ENCODE measurements at places on chromosomes 12 and 14.

DNA sequence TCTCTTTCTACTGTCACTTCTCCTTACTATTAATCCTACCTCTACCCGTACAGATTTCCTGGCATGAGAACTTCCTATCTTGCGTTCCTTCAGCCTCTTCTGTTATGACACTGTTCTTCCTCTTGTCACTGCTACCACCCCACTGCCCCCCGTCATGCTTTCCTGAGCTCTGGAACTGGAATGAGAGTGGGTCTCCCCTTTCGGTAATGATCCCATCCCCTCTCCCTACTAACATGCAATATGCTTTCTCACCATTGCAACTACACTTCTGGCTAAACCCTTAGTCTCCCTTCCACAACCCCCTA is 4.9 kb upstream of the AP1G2 start:
- no peak for DNase-seq

DNA sequence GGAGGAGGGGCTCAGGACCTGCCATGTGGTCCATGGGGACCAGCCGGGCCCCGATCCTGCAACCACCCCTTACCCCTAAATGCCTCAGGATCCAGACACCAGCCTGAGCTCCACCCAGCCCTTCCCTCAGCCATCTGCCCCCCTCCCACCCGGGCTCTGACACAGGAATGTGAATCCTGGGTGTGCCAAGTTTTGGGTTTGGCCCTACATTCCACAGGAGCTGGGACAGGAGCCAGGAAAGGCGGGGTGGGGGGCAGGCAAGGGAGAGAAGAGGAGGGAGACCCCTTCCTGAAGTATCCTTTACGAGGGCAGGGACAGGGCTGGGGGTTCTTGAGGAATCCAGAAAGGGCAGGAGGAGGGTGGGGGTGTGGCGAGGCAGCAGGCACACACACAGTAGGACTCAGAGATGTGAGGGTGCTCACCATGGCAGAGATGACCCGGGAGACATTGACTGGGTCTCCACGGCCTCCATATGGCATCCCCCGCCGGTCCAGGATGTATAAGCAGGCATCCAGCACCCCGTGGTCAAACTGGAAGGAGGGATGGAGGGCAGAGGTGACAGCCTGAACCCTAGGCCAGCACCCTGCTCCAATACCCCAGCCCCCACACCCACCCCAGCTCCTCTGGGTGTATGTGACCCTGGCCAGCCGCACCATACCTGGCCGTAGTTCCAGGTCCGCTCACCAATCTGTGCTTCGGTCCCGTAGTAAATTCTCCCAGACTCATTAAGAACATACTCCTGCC is 3.5 kb downstream of the TGM1 start:
- DNase-seq = no peak

DNA sequence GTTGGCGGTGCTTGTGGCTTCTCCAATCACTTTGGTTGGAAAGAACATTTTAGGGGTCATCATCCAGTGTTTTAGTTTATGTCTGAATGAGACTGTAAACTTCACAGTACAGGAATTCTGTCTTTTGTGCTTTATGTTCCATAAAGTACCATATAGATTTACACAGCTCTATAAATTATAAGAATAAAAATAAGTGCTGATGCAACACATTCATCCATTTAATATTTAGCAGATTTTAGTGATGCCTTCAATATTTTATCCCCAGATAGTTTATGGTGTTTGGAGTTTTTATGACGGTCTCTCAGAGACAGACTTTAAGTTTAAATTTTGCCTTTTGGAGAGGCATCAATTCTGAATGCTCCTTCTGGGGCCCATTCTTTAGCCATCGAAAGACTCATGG is 385.2 kb downstream of the ATP23 start:
- DNase-seq = no peak

- no peak for DNase-seq
Observed at GRCh38 chr14:96224480-96225096, 19.9 kb downstream of the BDKRB2 start.

GRCh38 chr14:22168092-22168955 is 420.7 kb downstream of the DAD1 start:
- DNase-seq = no peak

DNA sequence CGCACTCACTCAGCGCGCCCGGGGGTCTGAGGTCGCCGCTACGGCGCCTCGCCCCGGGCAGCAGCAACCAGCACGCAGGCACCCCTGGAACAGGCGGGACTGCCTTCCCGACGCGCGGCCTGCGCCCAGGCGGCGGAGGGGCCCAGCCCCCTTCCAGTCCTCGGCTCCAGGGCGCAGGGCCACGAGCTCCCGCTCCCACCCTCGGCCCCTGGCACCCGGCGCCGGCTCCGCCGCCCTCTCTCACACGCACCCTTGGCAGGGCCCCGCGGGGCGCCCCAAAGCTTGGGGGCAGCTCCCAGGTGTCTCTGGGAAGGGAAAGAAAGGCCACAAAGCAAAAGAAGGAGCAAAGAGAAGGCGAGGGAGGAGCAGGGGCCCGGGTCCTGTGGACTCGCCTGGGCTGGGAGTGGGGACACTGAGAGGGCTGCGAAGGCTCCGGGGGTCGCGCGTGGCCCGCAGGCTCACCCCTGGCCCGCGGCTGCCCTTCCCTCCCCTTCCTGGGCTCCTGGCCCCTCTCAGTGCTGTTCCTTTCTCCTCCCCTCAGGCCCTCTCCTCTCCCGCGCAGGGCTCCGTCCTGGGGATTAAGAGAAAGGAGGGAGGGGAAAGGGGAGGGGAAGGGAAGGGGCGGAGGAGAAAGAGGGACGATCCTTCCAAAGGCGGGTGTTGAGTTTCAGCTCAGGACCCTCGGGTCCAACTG is 907 bp upstream of the EFS start:
- DNase-seq = no peak

DNA sequence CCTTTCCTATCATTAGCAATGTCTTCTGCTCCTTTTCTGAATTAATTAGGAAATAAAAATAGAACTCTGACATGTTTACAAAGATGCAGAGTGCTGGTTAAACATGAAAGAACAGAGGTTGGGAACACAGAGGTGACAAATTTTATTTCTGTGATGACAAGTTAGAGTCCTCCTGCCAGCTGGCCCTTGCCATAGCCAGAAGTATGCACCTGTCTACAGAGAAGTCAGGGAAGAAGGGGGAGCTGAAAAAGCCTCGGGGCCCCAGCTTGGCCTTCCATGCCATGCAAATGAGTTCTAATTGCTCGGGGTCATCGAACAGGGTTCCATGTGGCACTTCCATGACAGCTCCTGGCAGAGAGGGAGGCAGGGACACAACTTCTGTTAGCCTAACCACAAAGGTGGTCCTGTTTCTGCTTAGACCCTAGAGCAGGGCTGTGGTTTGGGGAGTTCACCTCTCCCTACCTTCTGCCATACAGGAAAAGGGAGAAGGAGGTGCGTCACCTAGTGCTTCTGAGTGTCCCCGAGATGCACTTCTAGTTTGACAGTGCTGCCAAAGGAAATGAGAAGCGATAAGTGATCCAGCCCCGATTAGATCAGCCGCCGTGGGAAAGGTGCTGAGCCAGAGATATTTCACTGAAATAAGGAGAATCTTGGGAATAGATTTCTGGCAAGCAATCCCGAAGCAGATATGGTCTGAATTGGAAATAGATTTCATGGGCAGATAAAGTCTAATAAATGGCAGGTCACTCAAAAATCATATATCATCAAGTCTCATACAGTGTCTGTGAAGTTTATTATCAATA is 155.8 kb upstream of the FOXN3 start:
- DNase-seq = no peak

DNA sequence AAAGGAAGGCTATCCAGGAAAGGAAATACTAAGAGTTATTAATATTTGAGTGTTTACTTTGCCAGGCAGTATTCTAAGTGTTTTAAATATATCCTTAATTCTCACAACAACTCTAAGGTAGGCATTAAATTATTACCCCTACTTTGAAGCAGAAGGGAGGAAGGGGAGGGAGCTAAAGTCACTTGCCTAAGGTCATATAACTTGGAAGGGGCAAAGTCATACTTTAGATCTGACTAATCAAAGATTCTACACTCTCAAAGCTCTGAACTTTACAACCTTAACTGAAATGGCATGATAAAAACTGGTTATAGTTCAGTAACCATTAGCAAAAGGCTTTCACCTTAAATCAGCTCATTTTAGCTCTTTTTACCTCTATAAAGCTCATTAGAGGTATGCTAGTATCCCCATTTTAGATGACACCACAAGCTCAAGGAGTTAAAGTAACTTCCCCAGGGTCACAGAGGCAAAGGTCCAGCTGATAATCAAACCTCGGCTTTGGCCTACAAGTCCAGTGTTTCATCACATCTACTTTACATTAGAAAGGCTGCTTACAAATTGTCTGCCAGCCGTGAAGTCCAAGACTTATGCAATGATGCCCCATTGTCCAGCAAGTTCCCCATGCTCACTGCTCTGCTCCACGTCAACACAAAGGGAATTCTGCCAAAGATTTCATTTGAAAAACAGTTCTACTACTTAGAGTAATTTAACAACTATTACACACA is 223.9 kb downstream of the MED13L start:
- no peak for DNase-seq

DNA sequence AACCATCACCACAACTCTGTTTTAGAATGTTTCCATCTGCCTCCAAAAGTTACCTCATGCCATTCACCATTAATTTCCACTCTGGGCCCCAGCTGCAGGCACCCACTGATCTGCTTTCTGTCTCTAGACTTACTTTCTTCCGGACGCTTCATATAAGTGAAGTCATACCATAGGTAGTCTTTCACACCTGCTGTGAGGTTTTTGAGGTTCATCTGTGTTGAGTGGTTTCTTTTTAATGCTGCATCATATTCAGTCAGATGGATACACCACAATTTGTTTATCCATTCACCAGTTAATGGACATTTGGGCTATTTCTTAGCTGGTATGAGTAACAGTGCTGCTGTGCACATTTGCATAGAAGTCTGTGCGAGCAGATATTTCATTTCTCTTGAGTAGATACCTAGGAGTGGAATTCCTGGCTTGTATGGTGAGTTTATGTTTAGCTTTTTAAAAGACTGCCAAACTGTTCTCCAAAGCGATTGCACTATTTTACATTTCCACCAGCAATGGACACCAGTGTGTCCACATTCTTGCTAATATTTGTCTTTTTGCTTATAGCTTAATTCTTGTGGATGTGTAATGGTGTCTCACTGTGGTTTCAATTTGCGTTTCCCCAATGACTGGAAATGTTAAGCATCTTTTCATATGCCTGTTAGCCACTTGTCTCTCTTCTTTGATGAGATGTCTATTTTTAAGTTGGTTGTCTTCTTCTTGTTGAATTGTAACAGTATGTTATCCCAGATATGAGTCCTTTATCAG is 48.3 kb downstream of the ZFYVE21 start:
- DNase-seq = no peak

GRCh38 chr12:51460519-51460918 is 35.9 kb downstream of the SLC4A8 start:
- no peak for DNase-seq

DNA sequence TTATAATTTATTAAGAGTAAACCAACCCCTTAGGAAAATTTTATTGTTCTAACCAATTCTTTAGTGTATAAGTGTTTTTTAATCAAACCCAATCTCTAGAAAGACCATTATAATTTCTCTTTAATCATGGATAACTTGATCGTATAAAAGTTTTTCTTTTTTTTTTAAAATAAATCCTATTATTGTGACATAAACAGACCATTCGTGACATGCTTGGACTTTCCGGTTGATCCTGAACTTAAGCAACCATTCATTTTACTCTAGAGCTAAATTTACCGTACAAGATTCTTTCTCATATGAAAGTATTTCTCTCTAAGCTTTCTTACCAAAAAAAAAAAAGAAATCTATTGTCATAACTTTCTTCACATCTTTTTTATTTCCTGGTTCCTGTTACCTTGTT is 32.6 kb upstream of the SLC38A4 start:
- no peak for DNase-seq

- no peak for DNase-seq
Observed at GRCh38 chr12:31008961-31009840, 64.5 kb upstream of the DDX11 start.

DNA sequence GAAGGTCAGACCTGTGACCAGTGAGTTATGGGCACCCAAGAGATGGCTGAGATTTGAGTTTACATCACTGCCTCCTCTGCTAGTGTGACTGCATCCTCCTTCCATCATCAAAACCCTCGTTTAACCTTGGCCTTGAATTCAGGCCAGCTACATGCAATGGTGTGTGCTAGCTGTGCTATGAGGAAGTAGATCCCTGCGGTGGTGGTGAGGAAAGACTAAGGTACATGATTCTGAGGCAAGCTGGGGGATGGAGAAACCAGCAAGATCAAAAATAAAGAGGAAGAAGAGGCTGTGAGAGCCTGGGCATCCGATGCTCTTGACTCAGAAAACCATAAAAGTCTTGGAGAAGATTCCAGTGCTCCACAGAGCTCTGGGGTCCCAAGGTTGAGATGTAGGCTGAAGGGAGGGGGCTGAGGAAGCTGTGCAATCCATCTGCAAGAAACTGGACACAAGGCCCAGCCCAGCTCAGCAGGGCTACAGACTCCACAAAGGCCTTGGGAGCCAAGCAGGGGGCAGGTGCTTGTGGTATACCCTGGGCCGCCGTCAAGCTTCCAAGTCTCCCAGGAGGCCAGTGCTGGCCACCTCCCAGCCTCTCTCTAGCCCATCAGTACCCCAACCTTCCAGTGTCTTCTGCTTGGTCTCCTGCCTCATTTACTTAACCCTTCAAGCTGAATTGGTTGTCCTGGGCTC is 774.8 kb downstream of the VRK1 start:
- no peak for DNase-seq

GRCh38 chr14:23286902-23287479 is 1.1 kb upstream of the HOMEZ start:
- DNase-seq = no peak

GRCh38 chr12:122067548-122067947 is 11.0 kb upstream of the MLXIP start:
- DNase-seq = no peak

DNA sequence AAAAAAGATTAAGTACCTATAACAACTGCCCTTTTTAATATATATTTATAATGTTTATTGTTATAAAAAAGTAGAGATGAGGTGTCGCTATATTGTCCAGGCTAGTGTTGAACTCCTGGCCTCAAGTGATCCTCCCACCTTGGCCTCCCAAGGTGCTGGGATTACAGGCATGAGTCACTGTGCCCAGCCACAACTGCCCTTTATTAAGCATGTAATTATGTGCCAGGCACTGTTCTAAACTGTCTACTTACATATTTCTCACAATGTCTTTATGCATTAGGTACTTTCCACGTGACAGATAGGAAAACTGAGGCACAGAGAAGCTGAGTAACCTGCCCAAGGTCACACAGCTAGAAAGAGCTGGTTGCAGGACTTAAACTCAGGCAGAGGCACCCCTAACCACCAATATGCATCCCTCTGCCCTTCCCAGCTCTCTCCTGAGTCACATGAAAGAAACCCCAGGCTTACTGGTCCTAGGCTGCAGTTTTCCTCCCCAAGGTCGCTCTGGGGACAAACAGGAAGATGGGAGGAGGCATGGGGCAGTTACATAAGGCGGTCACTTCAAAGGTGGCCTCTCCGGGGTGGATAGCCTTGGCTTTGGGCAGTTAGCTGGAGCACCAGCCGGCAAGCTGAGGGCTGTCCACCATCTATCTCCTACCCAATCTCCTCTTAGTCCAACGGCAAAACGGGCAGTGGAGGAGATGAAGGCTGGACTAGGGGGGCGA is 54.6 kb upstream of the TBX3 start:
- no peak for DNase-seq
